Head of caudate nucleus (tissue), 42 donors: ENCODE measurements at places on chromosomes 12 and 14.

GRCh38 chr12:118455327-118455726 lies 79.0 kb downstream of the SUDS3 start:
- no peak for DNase-seq

DNA sequence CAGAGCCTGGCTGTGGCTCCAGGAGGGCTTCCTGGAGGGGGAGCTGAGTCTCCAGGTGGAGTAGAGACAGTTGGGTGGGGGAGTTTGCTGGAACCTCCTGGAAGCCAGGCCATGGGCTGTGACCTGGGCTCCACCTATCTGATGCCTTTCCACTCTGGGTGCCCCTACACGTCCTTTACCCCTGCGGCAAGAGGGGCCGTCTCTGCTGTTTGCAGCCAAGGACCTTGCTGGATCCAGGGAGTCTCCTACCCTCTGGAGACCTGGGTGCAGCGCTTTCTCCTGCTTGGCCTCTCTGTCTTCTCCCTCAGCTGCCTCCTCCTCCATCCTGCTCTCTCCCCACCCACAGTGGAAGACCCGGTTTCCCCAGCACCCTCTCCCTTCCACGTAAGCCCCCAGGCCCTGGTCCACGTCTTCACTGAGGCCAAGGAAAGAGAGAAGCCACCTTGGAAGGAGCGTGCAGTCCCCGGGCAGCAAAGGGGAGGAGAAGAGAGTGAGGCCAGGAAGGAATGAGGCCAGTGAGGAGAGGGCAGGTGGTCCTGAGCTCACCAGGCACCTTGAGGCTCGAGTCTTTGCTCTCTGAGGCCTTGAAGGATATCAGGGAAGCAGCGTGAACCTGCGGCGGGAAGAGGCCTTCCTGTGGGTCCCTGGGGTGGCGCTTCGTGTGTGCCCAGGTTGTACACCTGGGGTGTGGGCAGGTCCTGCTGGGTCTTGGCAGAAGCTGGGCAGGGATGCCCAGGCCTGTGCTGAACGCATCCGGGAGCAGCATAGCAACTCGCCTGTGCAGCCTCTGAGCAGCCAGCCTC lies 294.3 kb upstream of the RTL1 start:
- DNase-seq: no peak

GRCh38 chr12:124031058-124031457 lies 58.0 kb downstream of the ZNF664 start:
- DNase-seq: no peak

GRCh38 chr12:39103552-39104165 lies 198.3 kb upstream of the CPNE8 start:
- peak; percentile 36 for DNase-seq
